ENCODE measurements at places on chromosomes 13 and 19. TPM values are rescaled to one million over a fixed set of nuclear protein-coding genes. Genes with fewer than 3 reads are reported as not detected.

GRCh38 chr13:23856008-23856750 lies 33.0 kb downstream of the MIPEP start:
- DNase-seq: peak; percentile 51

DNA sequence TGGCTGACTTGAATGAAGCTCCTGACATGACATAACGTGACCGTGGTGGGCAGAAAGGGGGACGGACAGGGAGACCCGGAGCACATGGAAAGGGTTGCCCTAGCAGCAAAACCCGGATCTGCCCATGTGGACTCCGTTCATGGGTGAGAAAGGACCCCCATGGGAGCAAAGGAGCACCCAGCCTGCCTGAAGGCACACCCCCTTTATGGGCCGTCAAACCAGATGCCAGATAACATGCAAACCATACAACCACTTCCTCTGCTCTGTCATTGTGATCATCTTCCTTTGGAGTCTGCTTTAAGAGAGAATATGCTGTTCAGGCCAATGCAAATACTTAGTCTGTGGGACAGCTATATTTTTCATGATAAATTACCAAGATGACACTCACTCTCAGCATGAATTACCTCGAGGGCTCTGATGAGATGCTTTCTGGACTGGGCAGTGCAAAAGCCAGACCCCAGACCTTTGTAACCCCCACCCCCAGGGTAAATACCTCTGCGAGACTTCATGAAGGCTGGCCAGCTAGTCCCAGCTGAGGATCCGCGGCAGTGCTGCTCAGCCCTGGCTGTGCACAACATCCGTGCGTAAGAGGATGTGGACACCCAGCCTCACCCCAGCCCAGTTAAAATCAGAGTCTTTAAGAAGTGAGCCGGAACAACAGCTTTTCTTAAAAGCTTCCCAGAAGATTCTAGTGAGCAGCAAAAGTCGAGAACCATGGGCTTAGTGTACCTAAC lies 126.6 kb downstream of the USP12 start:
- no peak for DNase-seq

The KCNRG gene
- 3.3 TPM for total RNA-seq

- DNase-seq: peak; percentile 23
Measured at GRCh38 chr13:31468114-31468902, 268.5 kb downstream of the B3GLCT start.

The ANKLE1 gene
- total RNA-seq: 20.2 TPM

GRCh38 chr13:33108620-33109019 lies 92.4 kb downstream of the KL start:
- no peak for DNase-seq

DNA sequence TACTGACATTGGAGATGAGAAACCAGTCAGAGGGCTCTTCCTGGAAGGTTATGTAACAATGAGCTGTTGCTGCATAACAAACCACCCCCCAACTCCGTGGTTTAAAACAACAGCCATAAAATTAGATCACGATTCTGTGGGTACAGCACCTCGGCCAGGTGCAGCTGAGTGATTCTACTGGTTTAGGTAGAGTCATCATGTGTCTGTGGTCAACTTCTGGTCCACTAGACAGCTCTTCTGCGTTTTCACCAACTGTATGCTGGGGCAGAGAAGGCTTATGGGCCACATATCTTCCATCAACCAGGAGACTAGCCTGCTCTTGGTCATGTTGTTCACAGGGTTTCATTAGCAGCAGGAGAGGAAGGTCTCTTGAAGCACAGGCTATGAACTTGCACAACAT lies 585.5 kb downstream of the KCTD12 start:
- no peak for DNase-seq

DNA sequence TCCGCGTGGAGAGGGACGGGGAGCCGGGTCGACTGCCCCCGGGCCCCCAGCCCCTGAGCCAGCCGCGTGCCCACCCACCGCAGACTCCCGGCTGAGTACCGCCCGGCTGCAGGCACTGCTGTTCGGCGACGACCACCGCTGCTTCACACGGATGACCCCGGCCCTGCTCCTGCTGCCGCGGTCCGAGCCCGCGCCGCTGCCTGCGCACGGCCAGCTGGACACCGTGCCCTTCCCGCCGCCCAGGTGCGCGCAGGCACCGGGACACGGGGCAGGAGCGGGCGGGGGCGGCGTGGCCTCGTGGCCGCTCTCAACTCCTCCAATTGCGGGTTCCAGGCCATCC lies 1.6 kb downstream of the AMH start:
- no peak for DNase-seq

- DNase-seq: no peak
Measured at GRCh38 chr19:54218960-54219661, 3.7 kb downstream of the LILRB3 start.

The MRPL34 gene
- 59.9 TPM for total RNA-seq

GRCh38 chr19:46828484-46828883 lies 22.2 kb downstream of the AP2S1 start:
- DNase-seq: no peak

DNA sequence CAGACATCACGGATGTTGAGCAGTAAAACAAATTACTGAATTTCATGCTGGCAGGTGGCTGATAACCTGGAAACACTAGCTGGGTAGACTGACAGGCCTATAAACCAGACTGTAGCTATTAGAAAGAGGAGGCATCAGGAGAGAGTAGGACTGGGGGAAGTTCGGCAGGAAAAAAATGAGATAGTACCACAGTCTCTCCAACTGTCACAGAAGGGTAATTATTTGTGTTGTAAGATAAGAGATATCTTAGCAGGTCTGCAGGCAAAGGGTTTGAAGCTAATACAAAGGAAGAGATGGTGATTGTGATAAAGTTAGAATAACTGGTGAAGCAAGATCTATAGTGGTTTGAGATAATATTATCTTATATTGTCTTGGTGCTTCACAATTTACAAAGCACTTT lies 41.7 kb downstream of the MIPEP start:
- DNase-seq: no peak

DNA sequence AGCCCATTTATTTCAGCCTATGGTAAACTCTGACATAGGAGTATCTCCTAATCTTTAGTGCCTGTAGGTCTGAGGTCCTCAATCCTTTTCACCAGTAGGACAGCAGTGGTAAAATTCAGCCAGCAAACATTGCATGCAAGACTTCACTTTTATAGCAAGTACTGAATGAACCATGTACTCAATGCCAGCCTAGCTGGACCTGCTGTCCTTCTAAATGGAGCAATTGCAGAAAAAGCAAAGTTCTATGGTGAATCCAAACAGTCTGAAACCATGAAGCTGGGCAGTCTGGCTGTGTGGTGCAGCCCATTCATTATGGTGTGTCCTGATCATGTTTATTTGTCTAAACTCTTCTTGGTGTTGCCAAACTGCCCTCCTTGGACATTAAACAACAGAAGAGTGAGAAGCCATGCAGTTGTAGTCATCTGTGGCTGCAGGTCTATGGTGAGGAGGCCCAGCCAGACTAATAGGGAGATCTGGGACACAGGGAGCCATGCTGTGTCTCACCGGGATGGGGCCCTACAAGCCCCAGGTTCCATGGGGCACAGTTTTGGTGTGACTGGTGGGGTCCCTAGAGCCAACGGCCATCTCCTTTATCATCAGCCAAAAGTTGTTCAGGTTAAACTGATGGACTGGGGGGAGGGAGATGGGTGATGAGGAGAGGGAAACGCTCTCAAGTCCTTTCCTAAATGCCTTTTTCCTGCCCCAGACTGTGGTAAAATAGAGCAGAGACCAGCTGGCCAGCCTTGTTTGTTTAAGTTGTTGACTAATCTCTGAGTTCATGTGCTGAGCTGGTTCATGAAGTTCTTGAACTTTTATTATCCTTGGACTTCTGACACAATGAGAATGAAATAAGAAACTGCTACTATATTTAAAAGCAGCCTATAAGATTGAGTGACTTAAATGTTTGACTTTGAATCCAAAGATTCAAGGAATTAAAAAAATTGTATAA lies 20.6 kb upstream of the TNFSF11 start:
- DNase-seq: no peak

The MAST1 gene
- total RNA-seq: 19.9 TPM

DNA sequence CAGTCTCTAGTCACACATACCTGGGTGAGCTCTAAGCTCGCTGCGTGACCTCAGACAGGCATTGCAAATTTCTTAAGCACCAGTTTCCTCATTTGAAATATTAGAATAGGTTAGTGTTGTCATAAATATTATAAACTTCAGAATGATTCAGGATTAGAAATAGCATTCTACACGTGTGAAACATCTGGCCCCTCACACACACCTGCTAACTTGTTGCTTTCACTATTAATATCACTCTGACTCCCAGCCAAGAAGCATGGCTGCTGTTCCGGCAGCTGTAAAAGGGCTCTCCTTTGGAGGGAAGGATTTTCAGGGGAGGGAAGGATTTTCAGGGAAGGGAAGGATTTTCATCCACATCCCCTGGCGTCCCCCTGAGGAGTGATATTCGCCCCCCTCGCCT lies 161.3 kb upstream of the GPR12 start:
- DNase-seq: no peak

DNA sequence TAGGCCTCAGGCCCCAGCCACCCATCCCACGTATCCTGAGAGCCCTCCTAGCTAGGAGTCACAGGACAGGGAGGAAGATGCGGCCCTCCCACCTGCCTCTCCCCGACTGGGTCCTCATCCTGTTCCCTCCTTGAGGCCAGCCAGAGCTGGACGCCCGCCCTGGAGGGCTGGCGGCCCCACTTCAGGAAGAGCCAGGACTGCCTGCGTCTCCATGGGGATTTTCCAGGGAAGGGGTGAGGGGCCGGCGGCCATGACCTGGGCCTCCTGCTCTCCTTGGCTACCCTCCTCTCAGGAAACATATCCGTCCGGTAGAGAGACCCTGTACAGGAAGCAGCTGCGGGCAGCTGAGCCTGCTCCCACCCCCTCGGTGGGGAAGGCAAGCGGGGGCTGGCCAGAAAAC lies 11.3 kb upstream of the PRKD2 start:
- no peak for DNase-seq

- no peak for DNase-seq
Measured at GRCh38 chr13:59829690-59830089, 334.0 kb downstream of the DIAPH3 start.

GRCh38 chr19:27748551-27749152 lies 1464.3 kb downstream of the UQCRFS1 start:
- no peak for DNase-seq

GRCh38 chr13:99150575-99151361 lies 49.9 kb upstream of the UBAC2 start:
- DNase-seq: no peak

DNA sequence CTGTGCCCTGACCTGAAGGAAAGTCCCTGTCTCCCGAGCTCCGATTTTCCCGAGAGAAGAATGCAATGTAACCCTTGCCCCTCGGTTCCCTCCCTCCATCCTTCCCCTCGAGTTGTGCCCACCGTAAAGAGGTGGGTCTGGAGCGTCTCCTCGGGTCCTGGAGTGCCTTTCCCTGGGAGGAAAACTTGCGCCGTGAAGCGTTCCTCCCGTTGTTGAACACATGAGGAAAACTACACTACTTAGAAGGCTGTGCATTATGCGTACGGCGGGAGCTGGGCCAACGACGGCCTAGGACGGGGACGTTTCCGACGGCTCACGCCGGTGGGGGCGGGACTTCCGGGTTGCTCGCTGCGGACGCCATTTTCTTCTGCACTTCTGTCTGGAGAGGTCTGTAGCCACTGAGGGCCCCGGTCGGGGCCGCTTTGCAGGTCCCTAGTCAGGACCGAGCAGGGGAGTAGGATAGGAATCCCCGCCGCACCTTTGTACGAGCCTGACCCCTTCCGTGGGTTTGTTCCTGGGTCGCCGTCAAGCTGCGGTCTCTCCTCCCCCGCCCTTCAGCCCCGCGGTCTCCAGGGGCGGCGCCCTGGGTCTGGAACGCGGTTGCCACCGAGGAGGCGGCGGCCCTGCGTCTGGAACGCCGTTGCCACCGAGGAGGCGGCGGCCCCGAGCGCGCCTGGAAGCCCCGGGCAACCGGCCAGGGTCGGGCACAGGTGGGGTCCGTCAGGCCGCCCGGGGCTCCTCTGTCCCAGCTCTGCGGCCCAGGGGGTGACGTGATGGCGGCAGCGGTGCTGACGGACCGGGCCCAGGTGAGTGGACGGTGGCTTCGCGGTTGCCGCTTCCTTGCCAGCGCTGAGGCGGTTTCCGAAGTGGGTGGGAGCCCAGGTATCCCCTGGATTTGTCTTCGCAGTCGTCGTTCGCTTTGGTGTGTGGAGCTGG lies at the start of gene ZNF264:
Gene ZNF264, plus strand, starts transcription at position 360 of the 936 bp plus-strand sequence. Its CDS starts 414 bp downstream, at position 774.
- peak; percentile 93 for DNase-seq

All from GM23338 (cell line).